Glutamatergic neuron (in vitro differentiated cells): ENCODE measurements at places on chromosomes 7 and 10. TPM values are rescaled to one million over a fixed set of nuclear protein-coding genes. Genes with fewer than 3 reads are reported as not detected.
A peak's percentile ranks its signal among the peaks of the same experiment; 100 is the strongest.

STN1 gene
- total RNA-seq = 57.1 TPM

TMEM213 gene
- not detected for total RNA-seq

AGR2 gene
- total RNA-seq = not detected

SEMA3E gene
- total RNA-seq = 0.96 TPM

GRCh38 chr10:96719200-96719599, 1.1 kb downstream of the PIK3AP1 start:
- no peaks in the 10 kb centered on the region for H3K4me1 ChIP-seq
- DNase-seq = no peak
- peaks cover 10% of the 10 kb centered on the region for H3K27me3 ChIP-seq
- peaks cover 14% of the 10 kb centered on the region for H3K36me3 ChIP-seq
- H3K4me3 ChIP-seq = peak overlapping the region; percentile 99

- no peak overlapping the region for H3K4me3 ChIP-seq
- H3K27me3 ChIP-seq = peaks cover 5% of the 10 kb centered on the region
- H3K36me3 ChIP-seq = peaks cover 11% of the 10 kb centered on the region
- peak overlapping the region; percentile 7 for H3K27ac ChIP-seq
These were observed 108.7 kb downstream of the NRBF2 start for GRCh38 chr10:63241841-63242281.

DNA sequence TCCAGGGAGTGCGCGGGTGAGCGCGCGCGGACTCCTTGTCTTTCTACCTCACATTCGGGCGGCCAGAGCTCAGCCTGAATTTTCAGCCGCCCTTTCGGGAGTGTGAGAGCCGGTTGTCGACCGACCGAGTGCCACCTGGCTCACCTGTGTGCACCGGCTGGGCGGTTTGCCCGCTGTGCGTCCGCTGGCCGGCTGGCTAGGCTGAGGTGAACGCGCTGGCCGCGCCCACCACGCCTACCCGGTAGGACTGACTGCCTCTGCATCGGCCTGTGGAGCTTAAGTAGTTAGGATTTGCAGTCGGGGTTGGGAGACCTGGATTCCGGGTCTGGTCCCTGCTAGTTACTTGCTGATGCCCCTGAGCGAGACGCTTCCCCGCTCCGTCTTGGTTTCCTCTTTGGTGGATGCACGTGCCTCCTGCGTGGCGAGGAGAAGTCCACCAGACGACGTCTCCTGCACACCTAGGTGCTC, 553 bp downstream of the TSPAN15 start:
- H3K36me3 ChIP-seq = no peaks in the 10 kb centered on the region
- peak overlapping the region; percentile 91 for H3K4me3 ChIP-seq
- peak overlapping the region; percentile 86 for H3K27ac ChIP-seq
- peaks cover 7% of the 10 kb centered on the region for H3K27me3 ChIP-seq

- H3K27me3 ChIP-seq = peaks cover 13% of the 10 kb centered on the region
- no peak overlapping the region for H3K27ac ChIP-seq
- H3K4me1 ChIP-seq = peaks cover 11% of the 10 kb centered on the region
- peaks cover 5% of the 10 kb centered on the region for H3K36me3 ChIP-seq
- DNase-seq = peak; percentile 14
These were observed 53.8 kb downstream of the GRID1 start for GRCh38 chr10:86312701-86313270.

- no peak overlapping the region for H3K27ac ChIP-seq
- no peak overlapping the region for H3K4me3 ChIP-seq
- H3K4me1 ChIP-seq = no peaks in the 10 kb centered on the region
- peaks cover 6% of the 10 kb centered on the region for H3K27me3 ChIP-seq
These were observed 30.8 kb downstream of the LDB3 start for GRCh38 chr10:86699125-86699524.

GRCh38 chr10:91923371-91924211, at the start of gene BTAF1:
TSS of gene BTAF1 (plus strand) at chr10:91923770. CDS start at chr10:91924077, 307 bp downstream.
- peaks cover 5% of the 10 kb centered on the region for H3K27me3 ChIP-seq
- peak within 1 kb of the TSS; percentile 95 for H3K27ac ChIP-seq
- H3K36me3 ChIP-seq = peaks cover 4% of the 10 kb centered on the region
- peak; percentile 91 for DNase-seq
- H3K4me1 ChIP-seq = peaks cover 13% of the 10 kb centered on the region

- H3K4me1 ChIP-seq = no peaks in the 10 kb centered on the region
- H3K4me3 ChIP-seq = no peak overlapping the region
- H3K27me3 ChIP-seq = peaks cover 2% of the 10 kb centered on the region
- DNase-seq = no peak
- H3K27ac ChIP-seq = no peak overlapping the region
- peaks cover 11% of the 10 kb centered on the region for H3K36me3 ChIP-seq
These were observed 259.0 kb downstream of the ADRA2A start for GRCh38 chr10:111335826-111336225.

- H3K4me1 ChIP-seq = peaks cover 21% of the 10 kb centered on the region
- DNase-seq = no peak
- no peaks in the 10 kb centered on the region for H3K27me3 ChIP-seq
- no peak overlapping the region for H3K27ac ChIP-seq
- H3K36me3 ChIP-seq = no peaks in the 10 kb centered on the region
These were observed 44.8 kb downstream of the MYOF start for GRCh38 chr10:93437086-93437945.

GRCh38 chr7:84492098-84493034, 297.8 kb upstream of the SEMA3A start:
- peaks cover 25% of the 10 kb centered on the region for H3K4me1 ChIP-seq
